ENCODE measurements at places on chromosomes 3 and 15. TPM values are rescaled to one million over a fixed set of nuclear protein-coding genes. Genes with fewer than 3 reads are reported as not detected.

TMCO5A gene
- total RNA-seq, result not detected

SKOR1 gene
- 0.29 TPM for total RNA-seq

SSUH2 gene
- 4.4 TPM for total RNA-seq

MCCC1 gene
- 41.2 TPM for total RNA-seq
